ENCODE measurements at places on chromosomes 12 and 14.

DNA sequence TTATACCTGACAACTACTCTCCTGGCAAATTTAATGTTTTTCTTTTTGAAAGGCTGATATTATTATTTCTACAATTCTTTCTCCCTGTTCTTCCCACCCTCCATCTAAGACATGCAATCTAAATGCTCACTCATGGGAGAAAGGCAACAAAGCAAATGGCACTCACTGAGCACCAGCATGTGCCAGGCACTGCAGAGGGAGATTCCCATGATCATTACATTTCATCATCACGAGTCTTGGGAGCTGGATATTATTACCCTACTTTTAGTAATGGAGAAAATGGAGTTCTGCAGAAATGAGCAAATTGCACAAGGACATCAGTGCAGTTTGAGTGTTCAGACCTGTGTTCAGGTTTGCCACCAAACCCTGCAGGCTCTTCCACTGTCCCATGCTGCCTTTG is 27.9 kb downstream of the PPM1H start:
- DNase-seq, result no peak

- no peak for DNase-seq
Observed at GRCh38 chr12:3000548-3001275, 41.5 kb downstream of the TEAD4 start.

GRCh38 chr14:46369391-46369790 is 282.2 kb downstream of the RPL10L start:
- no peak for DNase-seq

DNA sequence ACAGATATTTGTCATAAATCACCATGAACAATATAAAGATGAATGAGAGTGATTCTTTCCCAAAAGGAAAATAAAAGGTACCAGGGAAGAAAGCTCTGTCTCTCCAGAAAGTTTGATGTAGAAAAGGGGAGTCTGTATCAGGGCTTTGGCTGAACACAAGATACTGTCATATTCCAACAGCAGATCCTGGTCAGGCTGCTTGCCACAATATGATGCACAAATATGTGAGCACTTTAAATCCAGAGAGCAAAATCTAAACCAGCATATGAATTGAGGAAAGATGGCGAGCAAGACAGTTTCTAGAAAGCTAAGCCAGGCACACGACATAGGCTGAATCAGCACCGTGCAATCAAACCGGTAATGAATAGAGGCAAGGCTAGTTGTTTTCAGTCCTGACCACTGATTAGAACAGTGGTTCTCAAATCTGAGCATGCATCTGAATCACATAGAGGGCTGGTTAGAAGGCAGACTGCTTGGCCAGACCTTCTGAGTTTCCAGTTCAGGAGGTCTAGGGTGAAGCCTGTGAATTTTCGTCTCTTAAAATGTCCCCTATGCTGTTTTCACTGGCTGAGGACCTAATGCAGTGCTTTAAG is 60.7 kb downstream of the PLCZ1 start:
- DNase-seq, result no peak

- no peak for DNase-seq
Observed at GRCh38 chr14:89366864-89367778, 49.9 kb downstream of the FOXN3 start.

GRCh38 chr12:3220382-3221321 is 143.5 kb downstream of the TSPAN9 start:
- DNase-seq, result no peak

DNA sequence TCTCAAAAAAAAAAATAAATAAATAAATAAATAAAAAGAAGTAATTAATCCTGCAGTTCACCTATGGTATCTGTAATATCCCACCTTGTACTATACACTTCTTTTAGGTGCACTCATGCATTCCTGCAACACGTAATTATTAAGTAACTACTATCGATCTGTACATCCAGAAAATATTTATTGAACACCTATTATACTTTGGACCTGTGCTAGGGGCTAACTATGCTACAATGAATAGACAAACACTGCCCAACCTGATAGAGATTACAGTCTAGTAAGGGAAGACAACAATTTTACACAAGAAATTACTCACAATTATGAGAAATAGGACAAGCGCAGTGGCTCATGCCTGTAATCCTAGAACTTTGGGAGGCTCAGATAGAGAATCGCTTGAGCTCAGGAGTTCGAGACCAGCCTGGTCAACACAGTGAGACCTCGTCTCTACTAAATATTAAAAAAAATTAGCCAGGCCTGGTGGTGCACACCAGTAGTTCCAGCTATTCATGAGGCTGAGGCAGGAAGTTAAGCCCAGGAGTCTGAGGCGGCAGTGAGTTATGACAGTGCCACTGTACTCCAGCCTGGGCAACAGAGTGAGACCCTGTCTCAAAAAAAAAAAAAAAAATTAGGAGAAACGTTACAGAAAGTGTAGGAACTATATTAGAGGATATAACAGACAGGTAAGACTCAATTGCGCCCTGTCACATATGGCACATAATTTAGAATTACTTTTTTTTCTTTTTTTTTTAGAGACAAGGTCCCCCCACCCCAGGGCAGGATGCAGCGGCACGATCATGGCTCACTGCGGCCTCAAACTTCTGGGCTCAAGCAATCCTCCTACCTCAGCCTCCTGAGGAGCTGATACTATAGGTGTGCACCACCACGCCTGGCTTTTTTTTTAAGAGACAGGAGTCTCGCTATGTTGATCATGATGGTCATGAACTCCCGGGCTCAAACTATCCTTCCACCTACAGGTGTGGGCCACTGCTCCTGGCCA is 1.2 kb downstream of the NRDE2 start:
- DNase-seq, result no peak

DNA sequence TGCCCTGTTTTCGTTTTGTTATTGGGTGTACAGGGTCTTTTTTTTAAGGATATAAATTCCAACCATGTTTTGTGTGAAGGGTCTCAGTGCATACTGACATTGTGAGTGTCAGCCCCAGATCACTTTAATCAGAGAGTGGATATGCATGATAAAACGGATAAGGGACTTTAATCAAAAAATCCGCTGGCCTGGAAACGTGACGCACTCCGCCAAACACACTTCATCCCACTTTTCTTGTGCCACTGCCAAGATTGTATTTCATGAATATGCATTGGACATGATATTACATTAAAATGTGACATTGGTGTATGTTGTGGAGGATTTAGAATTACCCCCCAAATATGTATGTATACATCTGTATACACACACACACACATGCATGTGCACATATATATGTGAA is 273.1 kb downstream of the VRK1 start:
- no peak for DNase-seq

DNA sequence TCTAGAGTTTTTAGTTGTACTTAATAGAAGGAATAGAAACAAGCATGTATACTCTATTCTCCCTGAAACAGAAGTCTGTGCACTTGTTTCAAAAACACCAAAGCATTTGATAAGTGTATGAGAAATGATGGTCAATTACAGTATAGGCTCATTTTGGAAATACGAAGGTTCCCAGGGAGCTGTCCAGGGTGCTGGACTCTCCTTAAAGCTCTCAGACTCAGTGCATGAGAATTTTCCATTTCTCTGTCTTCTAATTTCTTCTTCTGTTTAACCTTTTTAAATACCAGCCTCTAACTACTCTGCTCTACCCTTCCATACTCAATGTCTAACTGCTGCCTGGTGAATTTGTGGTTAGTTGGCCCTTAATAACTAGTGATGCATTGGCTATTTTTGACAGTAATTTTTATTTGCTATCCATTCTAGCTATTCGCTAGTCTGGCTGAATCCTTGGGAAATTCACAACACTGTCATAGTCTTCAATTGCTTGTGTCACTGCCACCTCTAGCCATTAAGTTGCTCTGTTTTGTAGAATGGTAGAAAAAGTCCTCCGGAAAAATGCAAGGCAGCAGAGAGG is 229.2 kb downstream of the NRXN3 start:
- DNase-seq, result no peak

- no peak for DNase-seq
Observed at GRCh38 chr12:109605016-109605415, 31.4 kb downstream of the MVK start.

DNA sequence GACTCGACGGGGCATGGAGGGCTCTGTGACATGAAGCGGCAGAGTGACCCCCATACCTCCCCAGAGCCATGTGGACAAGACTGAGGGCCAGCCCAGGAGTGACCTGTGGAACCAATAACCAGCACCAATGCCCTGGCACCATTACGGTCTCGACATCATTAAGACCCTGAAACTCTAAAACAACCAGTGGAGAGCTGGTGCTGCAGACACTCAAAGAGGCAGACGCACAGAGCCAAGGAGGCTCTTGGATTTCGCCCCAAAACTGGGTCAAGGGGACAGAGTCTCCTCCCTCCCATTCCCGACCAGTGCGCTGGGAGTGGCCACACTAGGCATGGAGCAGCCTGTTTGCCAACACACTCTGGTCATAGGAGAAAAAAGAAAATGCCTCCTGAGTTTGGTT is 41.6 kb upstream of the VASH1 start:
- DNase-seq, result no peak

- DNase-seq, result no peak
Observed at GRCh38 chr12:92107094-92107493, 38.6 kb downstream of the BTG1 start.

DNA sequence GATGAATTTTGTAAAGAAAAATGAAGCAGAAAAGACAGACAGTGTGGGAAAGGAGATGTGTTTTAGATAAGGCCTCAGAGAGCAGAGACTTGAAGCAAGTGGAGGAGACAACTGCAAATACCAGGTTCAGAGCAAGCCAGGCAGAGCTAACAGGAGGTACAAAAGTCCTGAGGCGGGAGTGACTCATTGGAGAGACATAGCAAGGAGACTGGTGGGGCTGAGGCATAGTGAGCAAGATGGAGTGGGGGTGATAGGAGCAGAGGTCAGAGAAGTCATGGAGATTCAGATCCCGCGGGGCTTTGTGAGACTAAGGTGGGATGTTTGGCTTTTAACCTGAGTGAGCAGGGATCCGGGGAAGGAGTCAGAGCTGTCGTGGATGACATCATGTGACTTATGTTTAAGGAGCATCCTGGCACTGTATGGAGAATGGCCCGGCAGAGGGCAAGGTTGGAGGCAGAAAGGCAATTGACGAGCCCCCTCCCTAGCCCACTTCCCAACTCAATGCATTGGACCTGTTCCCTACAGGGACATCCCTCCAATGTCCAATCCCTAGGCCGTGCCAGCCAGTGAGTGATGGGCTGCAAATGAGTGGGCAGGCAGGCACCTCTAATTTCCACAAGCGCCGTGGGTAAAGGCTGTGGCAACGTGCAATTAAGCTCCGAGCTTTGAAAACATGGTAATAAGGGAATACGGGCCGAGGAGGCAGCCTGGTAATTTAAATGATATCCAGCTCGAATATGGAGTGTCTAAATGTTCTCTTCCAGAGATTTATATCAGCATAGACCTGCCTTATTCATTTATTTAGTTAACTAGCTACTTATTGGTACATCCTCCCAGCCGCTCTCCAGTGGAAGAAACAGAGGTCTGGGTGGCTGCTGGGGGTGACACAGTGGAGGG is 206.8 kb upstream of the LHX5 start:
- DNase-seq, result no peak

- DNase-seq, result peak; percentile 76
Observed at GRCh38 chr14:20682435-20683124, 1.8 kb upstream of the RNASE4 start.

DNA sequence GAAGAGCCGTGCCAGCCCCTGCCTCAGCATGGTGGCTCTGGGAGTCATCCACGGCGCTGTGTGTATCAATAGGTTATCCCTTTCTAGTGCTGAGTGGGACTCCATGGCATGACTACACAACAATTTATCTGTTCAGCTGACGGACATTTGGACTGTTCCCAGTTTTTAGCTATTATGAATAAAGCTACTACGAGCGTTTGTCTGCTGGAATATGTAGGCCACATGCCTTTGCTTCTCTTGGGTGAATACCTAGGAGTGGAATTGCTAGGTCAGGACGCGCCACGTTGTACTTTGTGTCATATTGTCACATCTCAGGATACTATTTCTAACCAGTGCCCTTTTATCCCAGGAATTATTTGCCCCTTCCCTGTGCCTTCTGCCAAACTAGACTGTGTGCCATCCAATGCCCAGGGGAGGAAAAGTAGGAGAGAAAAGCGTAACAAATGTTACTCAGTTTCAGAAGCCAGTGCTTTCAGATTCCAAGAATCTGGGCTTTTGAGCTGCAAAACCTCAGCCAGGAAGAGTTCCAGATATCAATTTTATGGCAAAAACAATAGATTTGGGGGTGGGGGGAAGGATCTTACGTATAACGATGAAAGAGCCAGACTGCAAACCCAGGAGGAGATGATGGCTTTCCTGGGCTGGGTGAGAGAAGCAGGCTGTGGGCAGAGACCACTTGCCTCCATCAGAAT is 62.5 kb upstream of the NCOR2 start:
- DNase-seq, result no peak

Data from MV-4-11 (cell line).